OCI-M1 (cell line): ENCODE measurements at places on chromosomes 16 and 17.

- DNase-seq: peak; percentile 89
These were observed 14.3 kb downstream of the SPATA32 start for GRCh38 chr17:45247429-45248131.

- DNase-seq: no peak
These were observed 8.7 kb downstream of the FAM234A start for GRCh38 chr16:243348-243747.

GRCh38 chr17:79031996-79032875 lies 8.3 kb downstream of the C1QTNF1 start:
- DNase-seq: no peak

GRCh38 chr17:44932096-44932786 lies 15.3 kb downstream of the KIF18B start:
- DNase-seq: no peak
